T-helper 2 cell treated with Interferon-gamma antibody and Interleukin-4, amounts not matched to agents 5 μg/mL and 100 μg/mL, for 36 hours (primary cell): ENCODE measurements at places on chromosomes 5 and 9.

DNA sequence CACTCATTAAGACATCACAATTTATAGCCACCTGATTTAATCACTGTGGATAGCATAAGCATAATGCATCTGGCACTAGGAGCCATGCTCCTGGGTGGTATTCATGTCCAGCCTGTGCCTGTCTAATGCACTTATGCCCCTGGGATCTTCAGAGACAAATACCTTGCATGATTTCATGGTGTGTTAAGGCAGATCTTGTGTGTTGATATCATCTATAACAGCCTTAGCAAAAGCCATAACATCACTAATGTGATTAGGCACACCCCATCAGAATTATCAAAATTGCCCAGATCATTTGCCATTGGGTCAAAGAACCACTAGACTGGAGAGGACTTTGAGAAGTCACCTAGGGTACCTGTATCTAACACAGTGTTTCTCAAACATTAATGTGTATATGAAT, 43.7 kb upstream of the SELENOP start:
- no peak for DNase-seq
- H3K27me3 ChIP-seq: peaks cover 11% of the 10 kb centered on the region
- H3K4me1 ChIP-seq: peaks cover 2% of the 10 kb centered on the region
- no peak overlapping the region for H3K4me3 ChIP-seq

DNA sequence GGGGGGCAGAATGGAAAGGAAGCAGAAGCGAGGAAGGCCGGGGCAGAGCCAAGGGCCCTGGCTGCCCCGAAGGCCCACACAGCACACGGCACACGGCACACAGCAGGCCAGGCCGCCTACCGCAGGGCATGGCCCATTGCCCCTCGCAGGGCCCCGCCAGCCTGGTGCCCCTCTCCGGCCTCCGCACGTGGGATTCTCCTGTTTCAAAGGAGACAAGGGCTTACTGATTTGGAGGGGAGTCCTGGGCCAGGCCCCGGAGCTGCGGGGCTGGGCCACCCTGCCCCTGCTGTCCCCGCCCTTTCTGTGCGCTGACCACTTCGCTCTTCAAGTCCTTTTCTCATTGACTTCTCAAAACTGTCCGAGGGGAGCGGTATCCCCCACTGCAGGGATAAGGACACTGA, 7.7 kb upstream of the PHYKPL start:
- DNase-seq: no peak
- no peaks in the 10 kb centered on the region for H3K27me3 ChIP-seq
- H3K4me1 ChIP-seq: peaks cover 21% of the 10 kb centered on the region
- H3K27ac ChIP-seq: peak overlapping the region; percentile 89

- H3K4me3 ChIP-seq: no peak overlapping the region
- H3K36me3 ChIP-seq: no peaks in the 10 kb centered on the region
- DNase-seq: no peak
Measured at GRCh38 chr5:122187426-122187825, 58.1 kb downstream of the ZNF474 start.

DNA sequence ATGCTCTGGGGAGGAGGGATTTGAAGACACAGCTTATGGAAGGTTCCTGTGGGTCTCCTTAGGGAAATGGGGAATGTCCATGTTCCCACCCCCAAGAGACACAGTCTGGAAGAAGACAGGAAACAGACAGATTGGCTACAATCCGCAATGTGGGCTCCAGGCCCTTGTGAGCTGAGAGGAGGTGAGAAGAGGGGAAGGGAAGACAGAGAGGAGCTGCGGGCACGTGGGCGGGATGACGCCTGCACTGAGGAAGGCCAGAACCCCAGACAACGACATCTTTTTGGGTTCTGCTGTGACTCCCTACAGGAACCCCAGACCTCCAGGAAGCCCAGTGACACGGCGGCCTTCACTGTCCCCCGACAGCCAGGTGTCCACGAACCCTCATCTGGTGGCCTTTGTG, 29.9 kb upstream of the NKD2 start:
- H3K27me3 ChIP-seq: no peaks in the 10 kb centered on the region
- peaks cover 29% of the 10 kb centered on the region for H3K4me1 ChIP-seq
- H3K27ac ChIP-seq: peak overlapping the region; percentile 50

GRCh38 chr9:27209034-27209433, 87.9 kb downstream of the EQTN start:
- DNase-seq: no peak
- H3K4me3 ChIP-seq: no peak overlapping the region
- peaks cover under 1% of the 10 kb centered on the region for H3K27me3 ChIP-seq

- peaks cover 9% of the 10 kb centered on the region for H3K4me1 ChIP-seq
- DNase-seq: no peak
- no peaks in the 10 kb centered on the region for H3K36me3 ChIP-seq
- H3K4me3 ChIP-seq: no peak overlapping the region
Measured at GRCh38 chr5:149940077-149940574, 4.5 kb downstream of the PDE6A start.

DNA sequence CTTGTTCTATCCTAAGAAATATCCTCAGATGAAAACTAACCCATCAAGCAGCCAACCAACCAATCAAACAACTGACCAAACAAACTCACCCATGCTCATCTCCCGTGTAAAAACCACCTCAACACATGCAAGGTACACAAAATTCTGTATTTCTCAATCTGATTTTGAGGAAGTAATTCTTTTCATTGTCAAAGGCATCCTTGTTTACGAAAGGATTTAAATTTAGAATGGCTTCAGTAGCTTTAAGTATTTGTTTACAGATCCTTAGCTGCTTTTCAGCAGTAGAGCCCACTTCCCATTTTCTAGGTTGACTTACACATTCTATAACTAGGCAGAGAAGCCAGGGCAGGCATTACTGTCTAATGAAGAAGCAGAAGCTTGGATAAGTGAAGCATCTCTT, 78.6 kb downstream of the NTRK2 start:
- H3K27ac ChIP-seq: no peak overlapping the region
- DNase-seq: no peak
- H3K4me1 ChIP-seq: peaks cover 12% of the 10 kb centered on the region
- H3K4me3 ChIP-seq: no peak overlapping the region
- H3K36me3 ChIP-seq: no peaks in the 10 kb centered on the region
- no peaks in the 10 kb centered on the region for H3K27me3 ChIP-seq

DNA sequence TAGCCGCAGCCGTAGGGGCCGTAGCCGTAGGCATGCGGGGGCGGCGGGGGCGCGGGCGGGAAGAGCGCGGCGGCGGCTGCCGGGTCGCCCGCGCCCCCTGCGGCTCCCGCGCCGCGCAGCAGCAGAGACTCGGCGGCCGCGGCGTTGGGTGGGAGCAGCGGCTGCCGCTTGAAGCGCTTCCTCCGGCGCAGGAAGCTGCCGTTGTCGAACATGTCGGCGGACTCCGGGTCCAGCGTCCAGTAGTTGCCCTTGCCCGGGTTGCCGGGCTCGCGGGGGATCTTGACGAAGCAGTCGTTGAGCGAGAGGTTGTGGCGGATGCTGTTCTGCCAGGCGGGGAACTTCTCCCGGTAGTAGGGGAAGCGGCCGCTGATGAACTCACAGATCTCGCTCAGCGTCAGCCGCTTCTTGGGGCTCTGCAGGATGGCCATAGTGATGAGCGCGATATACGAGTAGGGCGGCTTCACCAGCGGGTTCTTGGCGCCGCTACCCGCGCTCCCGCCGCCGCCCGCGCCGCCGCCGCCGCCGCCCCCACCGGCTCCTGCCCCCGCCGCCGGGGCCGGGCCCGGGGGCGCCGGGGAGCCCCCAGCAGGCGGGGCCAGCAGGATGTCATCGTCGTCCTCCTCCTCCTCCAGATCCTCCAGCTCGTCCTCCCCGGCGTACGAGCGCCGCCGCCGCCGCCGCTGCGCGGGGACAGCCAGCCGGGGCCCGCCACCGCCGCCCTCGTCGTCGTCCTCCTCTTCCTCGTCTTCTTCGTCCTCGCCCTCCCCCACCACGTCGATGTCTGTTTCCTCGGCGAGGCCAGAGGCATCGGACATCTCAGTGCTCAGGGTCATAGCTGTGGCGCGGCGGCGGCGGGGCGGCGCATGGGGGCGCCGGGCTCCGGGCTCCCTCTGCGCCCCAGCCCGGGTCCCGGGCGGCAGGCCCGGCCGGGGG, 781 bp downstream of the FOXD1 start:
- peaks cover 83% of the 10 kb centered on the region for H3K27me3 ChIP-seq
- peak overlapping the region; percentile 82 for H3K27ac ChIP-seq
- peak; percentile 37 for DNase-seq
- H3K4me3 ChIP-seq: peak overlapping the region; percentile 78
- no peaks in the 10 kb centered on the region for H3K36me3 ChIP-seq
- H3K4me1 ChIP-seq: peaks cover 18% of the 10 kb centered on the region

DNA sequence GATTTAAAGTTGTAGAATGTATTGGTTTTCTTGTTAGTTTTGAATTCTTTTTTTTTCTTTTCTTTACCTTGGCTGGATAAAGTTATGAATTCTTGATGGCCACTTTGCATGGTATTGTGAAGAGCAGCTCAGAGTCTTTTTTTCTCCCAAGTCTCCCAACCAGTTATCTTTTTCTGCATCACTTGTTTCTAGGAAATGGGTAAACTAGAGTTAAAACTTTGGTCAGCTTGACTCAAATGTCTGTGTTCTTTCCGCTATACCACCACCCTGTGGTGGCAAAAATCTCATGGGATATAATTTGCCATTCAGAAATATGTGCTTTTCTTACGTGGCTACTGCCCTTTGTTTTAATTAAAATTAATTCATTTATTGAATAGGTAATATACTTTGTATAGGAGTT, 113.2 kb downstream of the UNC13B start:
- no peak for DNase-seq
- H3K36me3 ChIP-seq: no peaks in the 10 kb centered on the region
- H3K27ac ChIP-seq: no peak overlapping the region
- no peak overlapping the region for H3K4me3 ChIP-seq
- peaks cover 18% of the 10 kb centered on the region for H3K27me3 ChIP-seq

GRCh38 chr5:181109489-181110013, 21.4 kb downstream of the OR2V1 start:
- no peaks in the 10 kb centered on the region for H3K4me1 ChIP-seq
- H3K27me3 ChIP-seq: peaks cover 38% of the 10 kb centered on the region
- no peaks in the 10 kb centered on the region for H3K36me3 ChIP-seq
- no peak for DNase-seq
- H3K27ac ChIP-seq: no peak overlapping the region
- H3K4me3 ChIP-seq: no peak overlapping the region

DNA sequence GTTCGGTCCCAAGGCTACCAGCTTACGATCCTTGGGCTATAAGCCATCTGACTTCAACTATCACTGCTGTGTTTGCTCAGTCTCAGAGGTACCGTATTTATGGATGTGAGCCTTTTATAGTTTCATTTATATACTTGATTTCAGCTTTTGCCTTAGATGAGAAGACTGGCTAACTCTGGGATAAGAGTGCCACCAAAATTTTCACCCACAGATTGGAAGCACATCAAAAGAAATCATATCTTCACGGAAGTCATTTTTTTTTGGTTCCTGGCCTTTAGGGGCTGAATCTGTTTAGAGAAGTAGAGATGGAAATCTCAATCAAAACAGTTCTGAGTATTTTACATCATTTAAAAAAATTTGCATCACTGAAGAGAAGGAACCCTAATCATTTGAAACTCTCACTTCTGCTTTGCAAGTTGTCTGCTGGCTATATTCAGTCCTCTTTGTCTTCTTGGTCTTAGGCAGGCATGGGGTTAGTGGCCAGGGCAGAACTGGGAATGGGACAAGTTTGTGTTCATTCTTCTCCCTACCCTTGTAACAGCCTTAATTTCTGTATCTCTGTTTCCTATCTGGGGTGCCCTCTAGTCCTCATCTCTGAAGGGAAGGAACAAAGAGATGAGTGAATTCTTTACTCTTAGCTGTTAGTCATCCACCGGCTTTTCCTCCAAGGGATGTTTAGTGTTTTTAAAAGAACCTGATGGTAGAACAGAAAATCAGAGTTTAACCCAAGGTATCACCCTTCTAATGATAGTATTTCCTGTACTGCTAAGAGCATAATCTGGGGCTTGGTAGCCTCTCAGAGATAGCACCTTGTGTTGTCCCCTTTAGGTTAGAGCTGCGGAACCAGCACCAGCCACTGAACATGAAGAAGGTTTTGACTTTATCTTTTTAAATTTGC, 14.1 kb upstream of the TNFAIP8 start:
- H3K4me3 ChIP-seq: peak overlapping the region; percentile 86
- H3K36me3 ChIP-seq: peaks cover 40% of the 10 kb centered on the region
- H3K27ac ChIP-seq: peak overlapping the region; percentile 94
- no peak for DNase-seq

- H3K27me3 ChIP-seq: peaks cover 63% of the 10 kb centered on the region
- H3K4me1 ChIP-seq: peaks cover 19% of the 10 kb centered on the region
Measured at GRCh38 chr5:73387601-73388305, 60.8 kb downstream of the FOXD1 start.

DNA sequence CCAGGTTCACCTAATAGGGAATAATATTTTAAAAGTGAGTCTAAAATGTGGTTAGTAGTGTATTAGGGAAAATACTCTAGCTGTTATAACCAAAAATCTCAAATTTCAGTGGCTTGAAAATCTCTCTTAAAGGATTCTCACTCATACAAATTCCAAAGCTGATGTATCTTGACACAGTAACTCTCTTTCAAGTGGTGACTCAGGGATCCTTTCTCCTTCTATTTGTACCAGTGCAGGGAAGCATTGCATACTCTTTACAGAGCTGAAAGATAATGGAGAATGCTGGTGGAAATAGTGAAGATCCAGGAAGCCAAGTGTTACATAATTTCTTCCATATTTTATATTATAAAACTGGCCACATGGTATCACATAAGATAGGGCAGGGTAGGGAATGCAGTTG, 560.2 kb upstream of the CDH9 start:
- no peaks in the 10 kb centered on the region for H3K4me1 ChIP-seq
- no peaks in the 10 kb centered on the region for H3K36me3 ChIP-seq
- no peaks in the 10 kb centered on the region for H3K27me3 ChIP-seq
- no peak for DNase-seq

- no peaks in the 10 kb centered on the region for H3K27me3 ChIP-seq
- H3K4me3 ChIP-seq: no peak overlapping the region
- H3K4me1 ChIP-seq: no peaks in the 10 kb centered on the region
- no peak for DNase-seq
- no peak overlapping the region for H3K27ac ChIP-seq
Measured at GRCh38 chr5:178403351-178403750, 170.7 kb upstream of the PHYKPL start.

GRCh38 chr5:10420932-10421331, 20.7 kb upstream of the ROPN1L start:
- H3K4me3 ChIP-seq: no peak overlapping the region
- peaks cover 23% of the 10 kb centered on the region for H3K4me1 ChIP-seq
- H3K36me3 ChIP-seq: peaks cover 59% of the 10 kb centered on the region
- no peaks in the 10 kb centered on the region for H3K27me3 ChIP-seq
- H3K27ac ChIP-seq: no peak overlapping the region

- H3K27me3 ChIP-seq: no peaks in the 10 kb centered on the region
- H3K36me3 ChIP-seq: no peaks in the 10 kb centered on the region
- H3K4me3 ChIP-seq: no peak overlapping the region
- no peak for DNase-seq
- no peaks in the 10 kb centered on the region for H3K4me1 ChIP-seq
Measured at GRCh38 chr9:70573308-70573707, 158.9 kb upstream of the KLF9 start.

DNA sequence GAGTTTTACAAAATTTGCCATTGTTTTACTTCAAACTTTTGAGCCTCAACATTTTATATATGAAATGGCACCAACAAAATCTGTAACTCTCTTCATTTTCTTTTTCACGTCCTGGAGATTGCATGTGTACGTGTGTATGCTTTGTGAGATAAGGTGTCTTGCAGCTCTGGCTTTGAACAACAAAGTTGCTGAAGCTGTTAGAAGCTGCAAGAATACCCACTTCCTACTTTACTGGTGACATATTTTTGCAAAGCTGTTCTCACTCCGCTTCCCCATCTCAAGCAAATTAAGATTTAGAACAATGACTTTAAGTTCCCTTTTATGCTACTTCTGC, 41.8 kb downstream of the FYB1 start:
- H3K36me3 ChIP-seq: peaks cover 52% of the 10 kb centered on the region
- no peaks in the 10 kb centered on the region for H3K27me3 ChIP-seq
- peak overlapping the region; percentile 65 for H3K4me3 ChIP-seq
